ENCODE measurements at places on chromosomes 5 and 9.

DNA sequence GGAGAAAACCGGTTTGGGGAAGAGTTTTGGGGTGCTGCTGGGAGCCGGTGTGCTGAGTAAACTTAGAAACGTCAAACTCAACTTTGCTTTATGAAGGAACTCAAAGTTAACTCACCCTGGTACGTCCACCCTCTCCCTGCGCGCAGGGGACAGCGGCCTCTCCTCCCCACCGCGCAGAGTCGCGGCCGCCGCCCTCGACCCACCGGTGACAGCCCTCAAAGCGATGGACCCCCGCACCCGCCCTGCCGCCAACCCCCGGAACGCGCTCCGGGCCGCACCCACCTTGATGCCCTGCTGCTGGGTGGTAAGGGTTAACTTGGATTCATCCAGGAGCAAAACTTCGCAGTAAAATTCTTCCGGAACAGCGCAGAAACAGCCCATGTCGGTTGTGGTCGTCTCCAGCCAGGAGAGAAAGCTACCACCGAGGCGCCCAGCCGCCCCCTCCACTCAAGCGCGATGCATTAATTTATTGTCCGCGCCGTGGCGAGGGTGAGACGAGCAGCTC lies 366 bp downstream of the EPB41L4A start:
- DNase-seq, result no peak

DNA sequence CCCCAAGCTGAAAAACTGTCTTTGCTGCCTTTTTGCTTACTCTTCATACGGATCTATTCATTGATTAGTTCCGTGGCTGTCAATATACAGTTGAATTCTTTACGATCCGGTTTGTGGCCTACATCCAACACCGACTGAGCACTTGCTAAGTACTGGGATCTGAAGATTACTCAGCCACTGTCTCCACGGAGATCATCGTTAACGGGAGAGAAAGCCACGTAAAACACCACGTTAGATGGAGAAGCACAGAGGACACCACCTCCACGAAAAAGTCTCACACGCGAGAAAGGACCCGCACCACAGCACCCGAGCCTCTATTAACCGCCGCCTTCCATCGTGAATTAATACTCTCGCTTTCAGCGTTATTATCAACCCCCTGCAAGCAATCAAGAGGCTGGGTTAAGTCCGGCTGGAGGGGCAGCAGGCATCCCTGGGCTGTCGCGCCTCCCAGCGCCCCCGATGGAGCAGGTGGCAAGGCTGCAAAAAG lies 650 bp downstream of the ELP1 start:
- DNase-seq, result no peak

- DNase-seq, result no peak
Measured at GRCh38 chr9:87770616-87771315, 44.8 kb downstream of the CTSL start.

GRCh38 chr5:144036476-144036875 lies 134.0 kb downstream of the YIPF5 start:
- DNase-seq, result no peak

GRCh38 chr5:137708062-137708461 lies 27.8 kb downstream of the KLHL3 start:
- DNase-seq, result no peak

DNA sequence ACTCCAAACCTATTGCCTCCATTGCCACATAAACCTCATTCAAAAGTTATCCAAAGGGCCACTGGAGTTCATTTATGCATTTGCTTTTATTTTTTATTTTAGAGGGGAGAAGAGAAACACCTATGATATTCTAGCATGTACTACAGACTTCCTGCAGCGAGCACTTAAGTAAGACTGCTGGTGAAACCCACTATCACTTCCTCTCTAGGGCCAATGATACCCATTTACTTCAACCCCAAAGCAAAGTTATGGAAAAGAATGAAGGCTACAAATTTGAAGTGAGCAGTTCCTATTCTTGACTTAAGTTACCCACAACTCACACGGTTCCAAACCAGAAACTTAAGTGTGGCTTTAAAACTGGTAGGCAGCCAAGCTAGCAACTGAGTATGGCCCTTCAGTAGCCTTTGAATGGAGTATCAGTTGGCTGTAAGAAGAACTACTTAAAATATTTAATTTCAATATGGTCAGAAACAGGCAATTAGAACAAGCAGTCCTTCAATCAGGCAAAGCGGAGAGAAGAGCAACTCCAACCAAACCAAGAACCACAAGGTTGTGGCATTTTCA lies 94.1 kb downstream of the GPR21 start:
- DNase-seq, result no peak

Data from T1000 (cell line).